Heart left ventricle (tissue), 16 donors: ENCODE measurements at places on chromosomes 1 and 21.

GRCh38 chr1:151157067-151157531 lies 650 bp downstream of the TNFAIP8L2 start:
- peaks cover 5% of the 10 kb centered on the region for H3K4me1 ChIP-seq
- DNase-seq, result no peak
- no peak overlapping the region for H3K27ac ChIP-seq
- H3K36me3 ChIP-seq, result no peaks in the 10 kb centered on the region
- peak overlapping the region; percentile 46 for H3K4me3 ChIP-seq

DNA sequence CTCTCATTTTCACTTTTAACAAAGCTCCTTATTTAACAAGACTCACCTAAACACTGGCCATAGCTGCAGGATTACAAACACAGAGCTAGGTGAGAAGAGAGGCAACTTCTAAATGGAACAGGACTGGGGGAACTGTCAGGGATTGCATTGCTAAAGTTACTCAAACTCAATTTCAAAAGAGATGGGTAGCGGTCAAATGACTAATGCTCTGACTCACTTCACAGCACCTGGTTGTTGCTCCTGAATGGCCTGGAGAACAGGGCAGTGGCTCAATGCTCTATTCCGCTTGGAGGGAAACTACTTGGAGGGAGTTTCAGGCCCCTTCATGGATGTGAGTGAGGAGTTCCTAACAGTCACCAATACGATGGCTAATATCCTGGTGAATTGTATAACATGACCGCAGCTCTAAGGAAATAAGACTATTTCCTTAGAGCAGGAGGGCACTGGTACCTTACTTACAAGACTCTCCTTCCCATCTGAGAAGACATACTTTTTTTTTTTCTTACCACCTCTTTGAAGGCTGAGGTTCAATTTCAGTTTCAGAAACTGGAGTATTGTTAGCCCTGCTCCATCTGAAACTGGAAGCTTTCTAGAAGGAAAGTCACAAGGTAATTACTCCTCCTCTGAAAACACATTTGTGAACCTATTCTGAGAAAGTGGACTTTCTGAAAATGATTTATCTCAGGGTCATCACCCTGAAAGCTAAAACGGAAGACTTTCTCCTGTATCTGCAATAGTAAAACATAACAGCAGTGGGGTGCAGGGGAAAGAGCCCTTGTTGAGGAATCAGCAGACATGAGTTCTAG lies 9.5 kb downstream of the DPT start:
- H3K4me1 ChIP-seq, result no peaks in the 10 kb centered on the region
- H3K27ac ChIP-seq, result no peak overlapping the region
- no peak overlapping the region for H3K4me3 ChIP-seq

DNA sequence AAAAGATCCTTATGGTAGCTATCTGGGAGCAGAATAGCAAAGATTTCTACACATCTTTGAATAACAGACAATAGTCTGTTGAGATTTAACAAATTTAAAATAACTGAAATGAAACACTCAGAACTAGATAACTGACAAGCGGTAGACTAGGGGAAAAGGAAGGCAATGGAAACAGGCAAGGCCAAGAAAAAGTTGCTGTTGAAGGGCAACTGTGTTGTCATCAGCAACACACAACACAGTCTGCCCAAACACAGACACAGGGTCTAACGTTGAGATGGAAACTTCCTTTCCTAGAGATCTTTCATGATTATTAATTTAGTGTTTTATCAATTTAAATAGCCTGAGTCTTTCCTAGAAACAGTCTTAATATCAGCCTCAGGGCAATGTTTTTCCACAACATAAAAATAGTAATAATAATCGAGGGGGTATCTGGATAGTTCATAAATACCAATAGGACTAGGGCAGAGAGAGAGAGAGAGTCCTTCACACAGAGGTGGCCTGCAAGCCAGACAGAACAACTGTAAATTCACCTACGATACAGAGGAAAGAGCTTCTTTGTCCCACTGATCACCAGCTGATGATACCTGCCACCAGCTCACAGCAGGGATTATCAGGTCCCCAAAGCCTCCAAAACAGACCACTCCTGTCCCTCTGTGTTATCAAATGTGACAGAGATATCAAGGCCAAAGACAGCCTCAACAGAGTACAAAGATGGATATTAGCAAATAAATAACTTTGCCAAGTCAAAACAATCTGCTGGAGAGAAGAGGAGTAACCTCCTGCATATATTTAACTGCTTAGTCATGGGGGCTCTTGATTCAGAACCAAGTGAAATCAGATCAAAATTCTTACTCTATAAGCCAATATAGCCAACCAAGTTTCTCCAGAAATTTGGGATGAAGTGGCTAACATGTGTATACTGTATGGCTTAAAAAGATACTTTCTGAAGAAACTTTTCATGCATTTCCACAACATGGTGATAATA lies 245.3 kb downstream of the SLC45A1 start:
- H3K36me3 ChIP-seq, result no peaks in the 10 kb centered on the region
- no peak overlapping the region for H3K4me3 ChIP-seq
- H3K4me1 ChIP-seq, result peaks cover 7% of the 10 kb centered on the region

DNA sequence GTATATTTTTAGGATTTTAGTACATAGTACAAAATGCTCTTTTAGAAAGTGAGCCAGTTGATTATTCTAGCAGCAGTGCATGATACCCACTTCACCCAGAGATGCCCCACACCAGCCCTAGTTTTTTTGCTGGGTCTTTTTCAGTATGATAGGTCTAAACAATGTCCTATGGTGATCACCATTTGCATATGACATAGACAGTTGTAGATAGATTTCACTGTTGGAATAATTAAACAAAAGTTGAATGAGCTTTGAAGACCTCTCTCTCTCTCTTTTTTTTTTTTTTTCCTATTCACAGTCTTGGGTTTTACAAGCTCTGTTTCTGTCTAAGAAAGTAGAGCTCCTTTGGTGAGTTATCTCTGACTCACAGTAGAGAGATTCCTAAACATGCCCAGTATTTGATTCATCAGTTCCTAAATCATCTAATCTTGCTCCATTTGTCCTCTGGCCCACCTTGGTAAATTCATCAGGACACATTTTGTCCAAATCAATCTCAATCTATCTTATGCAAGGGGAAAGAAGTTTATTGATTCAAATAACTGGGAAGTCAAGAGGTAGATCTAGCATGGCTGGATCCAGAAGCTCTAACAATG lies 44.7 kb upstream of the VAV3 start:
- no peaks in the 10 kb centered on the region for H3K27me3 ChIP-seq
- H3K4me3 ChIP-seq, result no peak overlapping the region
- no peak overlapping the region for H3K27ac ChIP-seq
- no peaks in the 10 kb centered on the region for H3K36me3 ChIP-seq
